Jurkat, Clone E6-1 (cell line): ENCODE measurements at places on chromosomes 5 and 9.
A peak's percentile ranks its signal among the peaks of the same experiment; 100 is the strongest.

- DNase-seq, result no peak
These were observed 594 bp downstream of the ANKRD18A start for GRCh38 chr9:38619556-38620447.

DNA sequence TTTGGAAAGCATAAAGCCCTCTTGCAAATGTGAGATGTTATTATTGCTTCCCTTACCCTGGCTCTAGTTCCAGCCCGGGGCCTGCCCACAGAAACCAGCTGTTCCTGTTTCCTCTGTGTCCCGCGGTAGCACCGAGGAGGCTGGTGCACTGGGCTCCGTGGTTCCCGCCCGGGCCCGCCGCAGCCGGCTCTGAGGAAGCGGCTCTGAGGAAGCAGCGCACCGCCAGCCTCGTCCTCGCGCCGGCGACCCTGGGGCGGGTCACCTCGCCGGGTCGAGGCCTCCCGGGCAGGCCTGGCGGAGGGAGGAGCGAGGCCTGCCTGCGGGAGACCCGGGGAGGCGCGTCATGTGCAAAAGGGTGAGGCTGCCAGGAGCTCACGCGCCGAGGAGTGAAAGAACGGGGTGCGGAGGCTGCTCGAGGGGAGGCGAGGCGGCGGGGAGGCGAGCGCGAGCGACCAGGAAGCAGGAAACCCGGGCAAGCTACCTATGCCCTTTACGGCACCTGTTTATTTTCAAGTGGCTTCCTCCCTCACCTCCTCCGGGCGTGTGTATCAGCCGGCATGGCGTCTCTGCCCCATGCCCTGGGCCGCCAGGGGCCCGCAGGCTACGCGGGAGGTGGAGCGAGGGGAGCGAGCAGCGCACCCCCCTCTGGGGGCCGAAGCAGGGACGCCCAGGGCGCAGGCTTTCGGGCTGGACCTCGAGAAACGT lies 61.3 kb upstream of the MEGF10 start:
- no peak for DNase-seq

- no peak for DNase-seq
These were observed 82.7 kb downstream of the HSD17B3 start for GRCh38 chr9:96219026-96219899.

- no peak for DNase-seq
These were observed 246.4 kb downstream of the PJA2 start for GRCh38 chr5:109163336-109163735.

DNA sequence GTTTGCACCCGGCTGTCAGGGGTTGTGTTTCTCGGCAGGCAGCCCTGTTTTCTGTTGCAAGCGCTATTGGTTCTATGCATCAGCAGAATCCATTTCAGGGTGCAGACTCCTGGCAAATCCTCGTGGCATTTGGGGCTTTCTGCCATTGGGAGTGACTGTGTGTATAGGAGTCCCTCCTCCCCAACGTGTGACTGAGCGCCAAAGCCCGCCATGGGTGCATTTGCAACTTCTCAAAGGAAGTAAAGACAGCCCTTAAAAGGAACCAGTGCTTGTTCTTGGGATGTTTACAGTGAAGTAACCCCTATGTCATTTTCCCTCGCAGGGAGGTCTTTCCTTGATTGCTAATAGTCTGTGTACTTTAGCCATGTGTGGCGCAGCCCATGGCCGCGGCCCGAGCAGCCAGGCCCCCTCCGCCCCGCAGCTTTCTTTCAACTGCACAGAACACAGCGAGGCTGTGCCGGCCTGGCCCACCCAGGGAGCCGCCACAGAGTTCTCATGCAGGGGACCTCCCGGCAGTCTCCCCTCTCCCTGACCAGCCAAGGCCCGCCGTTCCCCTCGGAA lies 175.6 kb downstream of the HSD17B3 start:
- no peak for DNase-seq

DNA sequence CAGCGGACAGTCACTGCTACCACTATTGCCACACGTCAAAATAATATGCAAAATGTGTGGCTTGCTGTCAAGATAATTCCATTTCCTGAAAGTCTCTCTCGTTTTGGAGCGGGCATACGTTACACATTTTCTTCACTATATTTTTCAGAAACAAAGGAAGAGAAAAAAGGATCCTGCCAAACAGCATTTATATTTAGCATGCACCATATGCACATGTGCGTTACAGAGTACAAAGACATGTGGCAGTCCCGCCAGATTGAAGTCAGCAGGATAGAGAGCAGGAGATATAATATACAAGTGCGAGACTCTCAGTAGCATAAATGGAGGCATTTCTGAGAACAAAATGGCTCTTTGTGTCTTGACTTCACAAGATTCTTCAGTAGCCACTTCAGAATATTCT lies 221.6 kb upstream of the KIF2A start:
- no peak for DNase-seq

DNA sequence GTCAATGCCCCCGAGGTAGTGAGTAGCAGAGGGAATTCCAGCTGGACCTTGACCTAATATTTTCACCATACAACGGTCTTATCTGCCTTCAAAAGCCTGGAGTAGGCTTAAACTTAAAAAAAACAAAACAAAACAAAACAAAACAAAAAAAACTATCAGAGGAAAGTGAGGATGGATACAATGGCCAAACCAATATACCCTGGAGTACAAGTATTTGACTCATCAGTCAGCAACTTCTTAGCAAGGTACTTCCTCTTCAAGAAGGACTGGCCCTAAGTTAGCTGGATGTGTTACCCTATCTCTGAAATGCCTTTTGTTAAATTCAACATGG lies 160.6 kb upstream of the GNA14 start:
- no peak for DNase-seq

- no peak for DNase-seq
These were observed 815.8 kb downstream of the EFNA5 start for GRCh38 chr5:106854922-106855321.

GRCh38 chr5:96993760-96994159 lies 57.9 kb downstream of the LNPEP start:
- DNase-seq, result no peak

DNA sequence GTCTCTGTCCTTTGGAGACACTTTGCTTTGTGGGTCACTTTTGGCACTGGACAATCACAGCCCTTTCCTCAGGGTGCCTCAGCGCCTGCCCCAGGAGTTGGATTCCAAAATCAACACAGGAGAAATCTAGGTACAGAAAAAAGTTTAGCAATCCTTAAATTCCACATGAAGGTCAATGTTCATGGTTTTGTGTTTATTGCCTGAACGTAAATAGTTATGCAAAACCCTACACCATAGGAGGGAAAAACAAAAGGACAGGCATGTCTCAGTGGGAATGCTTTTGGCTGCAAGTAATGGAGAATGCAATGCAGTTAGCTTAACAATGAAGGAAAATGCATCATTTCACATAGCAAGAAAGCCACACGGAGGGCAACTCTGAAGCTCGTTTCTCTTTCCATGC lies 6.5 kb upstream of the HMCN2 start:
- DNase-seq, result no peak

GRCh38 chr5:96177303-96177869 lies 215.7 kb upstream of the ELL2 start:
- no peak for DNase-seq

- DNase-seq, result no peak
These were observed 44.7 kb downstream of the RGS3 start for GRCh38 chr9:113508111-113508749.

DNA sequence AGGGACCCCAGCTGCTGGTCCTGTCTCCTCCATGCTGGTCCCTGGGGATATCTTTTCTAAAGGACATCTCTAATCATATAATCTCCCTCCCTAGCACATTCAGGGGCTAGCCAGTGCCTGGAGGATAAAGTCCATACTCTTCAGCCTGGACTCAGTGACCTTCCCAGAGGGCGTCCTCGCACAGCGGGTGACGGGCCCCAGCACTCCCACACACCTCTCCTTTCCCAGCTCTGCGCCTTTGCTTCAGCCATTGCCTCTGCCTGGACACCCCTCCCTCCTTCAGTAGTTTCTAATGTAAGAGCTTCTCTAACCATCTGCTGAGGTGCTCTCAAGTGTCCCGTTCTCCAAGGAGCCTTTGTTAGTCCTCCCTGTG lies 15.2 kb upstream of the TNIP1 start:
- DNase-seq, result no peak

GRCh38 chr5:136143312-136143711 lies 10.7 kb downstream of the SMAD5 start:
- no peak for DNase-seq

DNA sequence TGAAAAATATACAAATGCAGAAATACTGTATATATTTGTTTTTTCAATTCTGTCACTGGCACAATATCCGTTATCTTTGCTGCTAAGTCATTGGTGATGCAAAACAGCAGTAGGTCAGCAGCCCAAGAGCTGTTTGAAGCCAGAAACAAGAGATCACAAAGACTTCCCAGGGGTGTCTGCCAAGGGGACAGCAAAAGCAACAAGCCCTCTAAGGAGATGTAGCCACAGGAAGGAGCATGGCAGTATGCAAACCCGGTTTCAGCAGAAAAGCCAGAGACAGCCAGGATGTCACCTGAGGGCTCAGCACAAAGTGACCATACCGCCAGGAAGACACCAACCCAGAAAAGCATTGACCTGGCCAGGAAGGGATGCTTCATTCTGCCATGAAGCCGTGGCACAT lies 241.5 kb downstream of the ARRDC3 start:
- DNase-seq, result no peak

- DNase-seq, result no peak
These were observed 36.3 kb downstream of the GDA start for GRCh38 chr9:72185561-72185960.

GRCh38 chr9:137919649-137920141 lies 42.1 kb downstream of the CACNA1B start:
- DNase-seq, result no peak

DNA sequence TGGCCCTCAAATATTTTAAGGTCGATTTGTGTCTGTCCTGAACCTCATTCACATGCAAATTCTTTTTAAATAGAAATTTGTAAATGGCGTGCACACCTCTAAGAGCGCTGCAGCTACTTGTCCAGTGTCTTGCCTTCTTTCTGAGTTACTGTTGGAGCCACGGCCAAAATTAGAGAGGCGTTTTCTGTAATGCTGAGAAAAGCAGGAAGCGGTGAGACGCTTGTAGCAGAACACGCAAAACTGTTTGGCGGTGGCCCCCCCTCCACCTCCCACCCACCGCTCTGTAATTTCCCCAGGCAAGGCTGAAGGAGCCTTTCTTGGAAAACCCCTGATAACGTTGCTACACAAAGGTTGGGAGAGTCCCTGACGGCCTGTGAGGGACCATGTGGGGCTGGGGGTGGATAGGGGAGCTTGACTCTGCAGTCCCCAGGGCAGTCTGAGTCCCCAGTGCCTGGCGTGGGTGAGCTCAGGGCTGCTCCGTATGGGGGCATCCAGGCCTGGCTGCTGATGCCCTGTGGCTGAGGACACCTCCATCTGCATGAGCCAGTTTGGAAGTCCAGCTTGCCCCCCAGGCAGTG lies 96.5 kb downstream of the GADD45G start:
- DNase-seq, result no peak

DNA sequence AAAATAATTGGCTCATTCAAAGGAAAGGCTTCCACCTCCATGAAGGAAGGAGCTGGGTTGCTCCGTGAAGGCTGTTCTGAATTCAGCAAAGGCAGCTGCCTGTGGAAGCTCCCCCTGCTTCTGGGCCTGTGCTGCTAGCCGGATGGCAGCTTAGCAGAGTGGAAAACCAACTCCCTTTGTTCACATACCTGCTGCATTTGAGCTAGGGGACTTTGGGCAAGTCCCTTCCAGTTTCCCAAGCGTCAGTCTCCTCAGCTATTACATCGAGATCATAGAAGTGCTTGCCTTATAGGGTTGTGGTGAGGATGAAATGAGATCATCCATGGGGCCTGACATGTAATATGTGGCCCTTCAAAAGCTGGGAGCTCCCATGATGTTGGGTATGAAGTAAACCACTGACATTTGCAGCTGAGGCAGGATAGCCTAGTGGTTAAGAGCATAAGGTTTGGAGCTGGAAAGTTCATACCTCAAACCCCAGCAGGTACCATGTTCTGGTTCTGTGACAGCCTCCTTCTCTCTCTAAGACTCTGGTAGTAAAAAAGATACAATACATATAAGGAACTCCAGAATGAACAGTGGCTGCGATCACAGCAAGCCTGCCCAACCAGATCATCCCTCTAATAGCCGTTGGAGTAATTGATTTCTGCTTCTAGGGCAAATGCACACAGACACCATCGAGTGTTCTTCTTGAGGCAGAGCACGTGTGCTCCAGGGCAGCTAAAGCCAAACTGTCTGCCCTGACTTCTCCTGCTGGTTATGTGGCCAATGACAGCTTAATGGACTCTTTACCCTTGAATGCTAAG lies 11.0 kb upstream of the DENND1A start:
- no peak for DNase-seq

GRCh38 chr9:85514256-85514655 lies 227.5 kb downstream of the AGTPBP1 start:
- DNase-seq, result no peak

GRCh38 chr5:52948418-52949076 lies 40.6 kb upstream of the ITGA2 start:
- peak; percentile 77 for DNase-seq

- DNase-seq, result no peak
These were observed 2.7 kb downstream of the FOXB2 start for GRCh38 chr9:77021922-77022782.

DNA sequence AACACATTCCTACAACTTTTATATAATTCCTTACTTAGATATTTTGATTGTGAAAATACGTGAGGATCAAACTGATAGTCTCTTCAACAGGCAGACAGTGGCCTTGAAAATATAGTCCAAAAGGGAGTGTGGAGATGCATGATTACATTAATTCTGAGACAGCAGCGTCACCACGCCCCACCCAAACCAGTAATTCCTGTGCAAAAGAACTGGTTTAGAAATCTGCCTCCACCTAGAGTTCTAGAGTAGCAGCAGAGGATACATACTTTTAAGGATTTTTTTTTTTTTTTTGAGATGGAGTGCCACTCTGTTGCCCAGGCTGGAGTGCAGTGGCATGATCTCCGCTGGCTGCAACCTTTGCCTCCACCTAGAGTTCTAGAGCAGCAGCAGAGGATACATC lies 1.6 kb upstream of the TUT7 start:
- DNase-seq, result no peak

- DNase-seq, result no peak
These were observed 98.1 kb downstream of the JMY start for GRCh38 chr5:79333852-79334557.

DNA sequence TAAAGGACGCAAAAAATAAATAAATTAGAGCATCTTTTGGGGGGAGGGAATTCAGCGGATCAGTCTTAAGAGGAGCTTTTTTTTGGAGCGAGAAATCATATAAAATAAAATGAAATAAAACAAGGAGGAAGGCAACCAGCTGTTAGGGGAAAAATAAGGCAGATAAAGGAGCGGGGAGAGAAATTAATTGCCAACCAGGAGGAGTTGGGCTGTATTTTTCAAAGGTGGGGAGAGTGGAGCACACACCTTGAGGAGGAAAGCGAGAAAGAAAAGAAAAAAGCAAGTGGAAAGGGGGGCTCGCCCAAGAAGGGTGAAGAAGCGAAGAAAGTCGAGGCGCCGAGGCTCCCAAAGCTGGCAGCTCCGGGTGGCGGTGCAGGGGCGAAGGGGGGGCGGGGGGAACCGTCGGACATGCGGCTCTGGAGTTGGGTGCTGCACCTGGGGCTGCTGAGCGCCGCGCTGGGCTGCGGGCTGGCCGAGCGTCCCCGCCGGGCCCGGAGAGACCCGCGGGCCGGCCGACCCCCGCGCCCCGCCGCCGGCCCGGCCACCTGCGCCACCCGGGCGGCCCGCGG lies at the start of gene PAPPA:
Gene PAPPA (plus strand): TSS at position 27 of the 569 bp plus-strand sequence. CDS start 382 bp downstream, at position 409.
- DNase-seq, result no peak
